ENCODE measurements at places on chromosomes 7 and 10. TPM values are rescaled to one million over a fixed set of nuclear protein-coding genes. Genes with fewer than 3 reads are reported as not detected.

Gene GOLGA7B
- 40.0 TPM for polyA plus RNA-seq

Gene GPR26
- polyA plus RNA-seq, result 5.6 TPM

DNA sequence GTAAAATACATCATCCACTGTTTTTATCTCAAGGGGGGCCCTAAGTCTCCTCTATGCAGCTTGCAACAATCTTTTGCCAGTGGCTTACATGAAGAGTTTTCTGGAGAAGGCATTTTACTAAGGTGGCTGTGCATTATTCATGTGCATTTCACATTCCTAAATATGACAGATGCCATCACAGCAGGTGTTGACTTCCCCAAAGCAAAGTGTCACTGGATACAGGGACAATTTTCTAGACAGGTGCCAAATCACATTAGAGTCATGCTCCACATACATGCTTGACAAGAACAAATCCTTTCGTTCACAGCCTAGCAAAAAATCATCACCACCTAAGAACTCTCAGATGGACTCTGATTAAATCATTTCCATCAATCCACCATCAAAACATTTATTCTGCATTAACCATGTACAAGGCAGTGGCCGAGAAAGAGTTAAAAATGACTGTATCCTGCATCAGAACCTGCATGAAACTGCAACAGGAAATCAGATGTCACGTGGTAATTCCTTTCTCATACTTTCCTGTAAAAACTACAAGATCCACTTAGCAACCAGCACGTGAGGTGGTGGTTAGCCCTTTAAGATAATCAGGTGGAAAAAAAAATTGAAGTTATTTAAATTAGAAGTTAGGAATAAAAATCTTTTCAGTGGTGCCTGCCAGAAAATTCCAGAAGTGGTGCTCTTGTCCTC is 88.2 kb upstream of the AFAP1L2 start:
- DNase-seq, result peak; percentile 71

GRCh38 chr10:51433949-51434475 is 265.4 kb downstream of the CSTF2T start:
- peak; percentile 62 for DNase-seq

DNA sequence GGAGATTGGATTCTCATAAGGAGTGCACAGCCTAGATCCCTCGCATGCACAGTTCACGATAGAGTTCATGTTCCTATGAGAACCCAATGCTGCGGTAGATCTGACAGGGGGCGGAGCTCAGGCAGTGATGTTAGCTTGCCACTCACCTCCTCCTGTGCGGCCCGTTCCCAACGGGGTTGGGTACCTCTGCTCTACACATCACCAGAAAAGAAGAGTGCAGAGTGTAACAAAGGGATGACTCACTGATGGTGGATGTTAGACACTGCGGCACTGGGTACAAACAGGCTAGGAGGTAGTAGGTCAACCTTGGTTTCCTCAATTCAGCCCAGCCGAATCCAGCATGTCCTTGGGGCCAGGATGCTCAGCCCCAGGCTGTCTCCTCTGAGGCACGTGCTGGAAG is 66.8 kb upstream of the CHST15 start:
- no peak for DNase-seq

DNA sequence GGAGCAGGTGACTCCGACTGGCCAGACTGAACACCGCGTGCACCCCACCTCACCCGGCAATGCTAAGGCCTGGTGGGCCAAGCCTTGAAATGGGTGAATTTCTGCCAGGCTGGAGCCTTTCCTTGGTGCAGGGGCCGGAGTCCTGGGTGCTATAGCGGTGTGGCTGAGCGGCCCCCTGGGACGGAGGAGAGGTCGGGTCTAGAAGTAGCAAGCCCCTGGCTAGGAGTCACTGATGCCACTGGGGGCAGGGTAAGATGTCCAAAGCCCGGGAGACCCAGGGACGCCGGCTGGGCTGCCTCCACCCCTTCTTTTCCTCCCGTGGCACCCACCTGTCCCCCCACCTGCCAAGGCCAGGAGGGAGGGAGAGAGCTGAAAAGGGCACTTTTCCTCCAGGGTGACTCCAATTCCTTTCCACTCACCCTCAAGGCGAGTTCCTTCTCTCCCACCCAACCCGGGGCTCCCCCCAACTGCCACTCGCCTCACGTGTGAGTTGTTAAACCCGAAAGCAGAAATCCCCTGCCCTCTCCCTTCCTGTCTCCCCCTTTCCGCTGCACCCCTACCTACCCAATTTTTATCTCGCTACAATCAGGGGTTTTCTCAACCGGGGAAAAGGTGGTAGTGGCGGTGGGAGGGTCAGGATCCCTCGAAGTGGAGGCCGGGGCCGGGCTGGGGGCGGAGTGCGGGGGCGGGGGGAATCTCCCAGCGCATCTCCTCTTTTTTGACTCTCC is 6.0 kb upstream of the GATA3 start:
- DNase-seq, result no peak

Gene RBP3
- 0.29 TPM for polyA plus RNA-seq

DNA sequence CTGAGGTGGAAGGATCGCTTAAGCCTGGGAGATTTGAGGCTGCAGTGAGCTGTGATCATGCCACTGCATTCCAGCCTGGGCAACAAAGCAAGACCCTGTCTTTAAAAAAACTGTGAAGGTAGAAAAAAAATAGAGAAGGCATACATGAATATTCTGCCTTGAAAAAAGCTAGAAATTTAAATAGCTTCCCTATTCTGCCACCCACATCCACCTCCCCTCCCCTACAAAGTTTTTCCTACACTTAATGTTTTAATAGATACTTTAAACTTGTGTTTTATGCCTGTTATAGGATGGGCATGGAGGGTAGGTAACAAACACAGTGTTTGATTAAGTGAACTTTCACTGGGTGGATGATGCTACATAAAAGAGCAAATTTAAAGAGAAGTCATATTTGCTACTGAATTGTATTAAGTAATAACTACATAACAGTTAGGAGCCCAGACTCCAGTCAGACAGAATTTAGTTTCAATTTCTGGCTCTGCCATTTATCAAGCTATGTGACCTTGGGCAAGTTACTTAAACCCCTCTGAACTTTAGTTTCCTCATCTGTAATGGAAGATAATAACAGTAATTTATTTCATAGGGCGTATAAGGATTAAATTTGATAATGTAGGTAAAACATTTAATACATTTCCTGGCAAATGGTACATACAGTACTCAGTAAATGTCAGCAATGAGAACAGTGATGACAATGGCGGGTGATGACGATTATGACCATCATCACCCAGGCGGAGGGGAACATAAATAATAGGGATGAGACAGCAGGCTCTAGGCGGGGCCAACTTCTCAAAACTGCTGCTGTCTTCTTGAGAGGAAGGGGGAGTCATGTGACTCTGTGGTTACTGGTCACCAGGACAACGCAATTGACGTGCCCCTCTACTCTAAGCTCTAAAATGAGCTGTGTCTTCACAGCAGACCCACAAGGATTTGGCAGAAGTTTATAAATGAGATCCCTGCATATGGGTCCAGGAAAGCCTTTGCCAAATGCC is 15.8 kb downstream of the DNMBP start:
- DNase-seq, result peak; percentile 27

Gene NUTM2B
- polyA plus RNA-seq, result 5.0 TPM

Gene PVRIG
- polyA plus RNA-seq, result 11.6 TPM

DNA sequence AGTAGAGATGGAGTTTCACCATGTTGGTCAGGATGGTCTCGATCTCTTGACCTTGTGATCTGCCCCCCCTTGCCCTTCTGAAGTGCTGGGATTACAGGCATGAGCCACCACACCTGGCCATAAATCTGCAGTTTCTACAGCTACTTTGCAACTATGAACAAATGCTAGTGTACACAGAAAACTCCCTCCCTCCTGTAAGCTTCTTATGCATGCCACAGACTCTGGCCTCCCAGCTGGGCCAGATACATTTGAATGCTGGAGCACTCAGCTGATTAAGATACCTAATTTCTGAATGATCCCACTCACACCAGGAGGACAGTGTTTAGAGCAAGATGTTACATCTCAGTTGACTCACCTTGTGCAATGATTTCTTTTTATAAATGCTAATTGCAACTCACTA is 486.2 kb downstream of the KCNMA1 start:
- DNase-seq, result no peak

Gene OR6B1
- polyA plus RNA-seq, result not detected

DNA sequence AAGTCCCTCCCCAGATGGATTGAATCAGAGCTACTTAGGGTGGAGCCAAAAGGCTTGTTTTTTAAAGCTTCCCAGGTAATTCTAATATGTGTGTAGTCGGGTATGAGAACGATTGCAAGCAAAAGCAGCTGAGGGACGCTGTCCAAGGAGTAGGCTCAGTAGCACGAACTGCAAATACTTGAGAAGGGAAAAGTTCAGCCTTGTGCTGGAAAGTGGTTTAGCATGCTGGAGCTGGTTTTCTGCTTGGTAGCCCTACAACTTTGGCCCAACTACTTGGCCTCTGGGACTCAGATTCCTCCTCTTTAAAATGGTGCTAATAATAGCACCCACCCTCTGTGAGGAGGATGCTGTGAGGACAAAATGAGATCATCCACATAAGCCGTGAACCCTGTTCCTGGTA is 76.2 kb downstream of the AHR start:
- DNase-seq, result no peak

DNA sequence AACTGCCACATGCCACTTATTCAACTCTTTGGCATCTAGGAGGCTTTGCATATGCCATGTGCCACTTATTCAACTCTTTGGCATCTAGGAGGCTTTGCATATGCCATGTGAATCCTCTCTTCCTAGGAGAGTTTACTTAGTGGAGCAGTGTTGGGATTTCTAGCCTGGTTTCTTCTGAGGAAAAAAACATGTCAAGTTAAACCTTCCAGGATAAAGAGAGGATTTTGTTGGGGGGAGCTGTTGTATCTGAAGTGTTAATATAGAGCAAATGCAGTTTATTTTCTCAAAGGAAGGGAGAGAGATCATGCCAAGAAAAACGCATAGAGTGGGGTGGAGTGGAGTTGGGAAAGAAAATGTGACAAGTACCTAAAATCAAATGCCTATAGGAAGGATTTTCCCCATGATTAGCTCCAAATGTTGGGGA is 91.5 kb downstream of the MCU start:
- DNase-seq, result no peak

Gene ELN
- 114 TPM for polyA plus RNA-seq

GRCh38 chr10:47366181-47366631 is 17.9 kb downstream of the ZNF488 start:
- no peak for DNase-seq

- DNase-seq, result peak; percentile 81
Observed at GRCh38 chr7:143381427-143382125, 431 bp downstream of the ZYX start.

Gene CAMK2B
- polyA plus RNA-seq, result 132 TPM

GRCh38 chr10:24446739-24447138 is 237.8 kb downstream of the KIAA1217 start:
- no peak for DNase-seq

- DNase-seq, result no peak
Observed at GRCh38 chr7:1555046-1555812, 776 bp downstream of the TMEM184A start.

Gene MPLKIP
- polyA plus RNA-seq, result 43.5 TPM

Gene GPRIN2
- 10.7 TPM for polyA plus RNA-seq

GRCh38 chr10:27558612-27559020 is 54.5 kb downstream of the RAB18 start:
- DNase-seq, result peak; percentile 75

DNA sequence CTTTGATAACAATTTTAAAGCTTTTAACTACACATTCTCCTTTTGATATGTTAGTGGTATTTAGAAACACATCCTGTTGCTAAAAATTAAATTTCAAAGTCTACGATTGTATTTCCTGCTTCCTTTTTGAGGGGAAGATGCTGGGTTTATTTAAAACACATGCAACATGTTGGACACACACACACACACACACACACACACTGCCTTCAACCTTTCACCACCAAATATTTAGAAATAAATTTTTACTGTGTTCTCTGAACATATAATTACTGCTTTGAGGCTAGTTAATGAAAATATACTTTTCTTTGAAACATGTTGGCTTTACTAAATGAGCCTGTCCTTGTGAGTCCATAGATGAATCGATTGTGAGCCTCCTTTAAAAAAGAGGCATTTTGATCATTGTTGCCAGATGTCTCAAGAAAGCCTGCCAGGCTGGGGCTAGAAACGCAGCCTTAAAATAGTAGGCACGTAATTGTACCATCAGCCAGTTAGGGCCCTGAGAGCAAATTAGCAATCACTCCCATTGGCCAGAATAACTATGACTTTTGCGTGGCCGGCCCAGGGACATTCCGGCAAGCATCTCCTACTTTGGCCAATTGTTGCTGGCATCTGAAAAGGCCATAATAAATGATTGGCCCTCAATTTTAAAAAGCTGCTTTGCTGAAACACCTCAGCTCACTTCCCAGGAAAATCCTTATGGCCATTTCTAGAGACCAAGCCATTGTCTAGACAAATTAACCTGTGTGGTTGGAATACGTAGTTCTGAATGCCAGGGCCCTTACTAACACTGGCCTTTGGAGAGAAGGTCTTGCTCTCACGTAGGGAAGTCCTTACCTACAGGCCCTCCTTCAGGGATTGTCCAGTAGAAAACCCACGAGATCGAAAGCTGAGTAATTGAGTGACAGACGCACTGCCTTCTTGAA is 9.9 kb upstream of the TEX36 start:
- DNase-seq, result peak; percentile 62

- peak; percentile 38 for DNase-seq
Observed at GRCh38 chr10:71748671-71749191, 24.6 kb downstream of the VSIR start.

Gene LRRTM3
- polyA plus RNA-seq, result 28.5 TPM

DNA sequence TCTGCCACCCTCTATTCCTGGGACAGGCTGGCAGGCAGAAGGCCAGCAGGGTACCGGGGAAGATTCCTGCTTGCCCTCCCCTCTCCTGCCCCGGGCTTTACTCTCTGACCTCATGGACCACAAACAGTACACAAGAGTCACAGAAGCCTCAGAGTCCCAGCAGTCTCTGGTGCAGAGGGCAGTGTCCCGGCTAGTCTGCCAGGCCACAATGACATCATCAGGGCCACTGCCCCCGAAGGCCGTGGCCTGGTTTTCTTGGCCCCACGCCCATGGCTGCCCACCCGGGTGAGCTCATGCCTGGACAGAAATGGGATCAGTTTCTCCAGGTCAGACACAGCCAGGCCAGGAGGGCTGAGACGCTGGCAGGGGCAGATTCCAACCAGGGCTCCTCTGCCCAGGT is 91.9 kb downstream of the MYL10 start:
- no peak for DNase-seq

Gene LIPA
- 57.7 TPM for polyA plus RNA-seq

DNA sequence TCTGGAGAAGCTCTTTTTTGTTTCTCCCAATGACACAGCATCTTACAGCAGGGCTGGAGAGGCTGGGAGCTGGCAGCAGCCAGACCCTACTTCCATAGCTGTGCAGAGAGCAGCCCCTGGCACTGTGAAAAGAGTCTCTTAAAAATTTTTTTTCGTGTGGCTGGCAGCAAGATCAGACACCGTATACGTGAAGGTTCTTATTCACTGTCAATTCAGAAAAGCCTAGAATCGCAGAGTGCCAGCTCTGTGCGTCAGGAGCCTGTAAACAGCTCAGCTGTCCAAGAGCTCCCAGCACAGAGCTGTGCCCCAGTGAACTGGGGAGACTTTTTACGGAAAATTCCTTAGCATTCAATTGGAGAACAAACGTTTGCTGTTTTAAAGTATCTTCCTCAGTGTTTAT is 6.5 kb downstream of the BAG3 start:
- peak; percentile 72 for DNase-seq

GRCh38 chr7:45579391-45579801 is 5.2 kb downstream of the ADCY1 start:
- no peak for DNase-seq

- no peak for DNase-seq
Observed at GRCh38 chr7:133940368-133940767, 186.8 kb upstream of the LRGUK start.

Gene CTAGE15
- 0.19 TPM for polyA plus RNA-seq

Measured in spinal cord (tissue), 10 donors.